ENCODE measurements at places on chromosomes 13 and 19.

- DNase-seq: no peak
These were observed 121.6 kb upstream of the FRY start for GRCh38 chr13:31909864-31910551.

DNA sequence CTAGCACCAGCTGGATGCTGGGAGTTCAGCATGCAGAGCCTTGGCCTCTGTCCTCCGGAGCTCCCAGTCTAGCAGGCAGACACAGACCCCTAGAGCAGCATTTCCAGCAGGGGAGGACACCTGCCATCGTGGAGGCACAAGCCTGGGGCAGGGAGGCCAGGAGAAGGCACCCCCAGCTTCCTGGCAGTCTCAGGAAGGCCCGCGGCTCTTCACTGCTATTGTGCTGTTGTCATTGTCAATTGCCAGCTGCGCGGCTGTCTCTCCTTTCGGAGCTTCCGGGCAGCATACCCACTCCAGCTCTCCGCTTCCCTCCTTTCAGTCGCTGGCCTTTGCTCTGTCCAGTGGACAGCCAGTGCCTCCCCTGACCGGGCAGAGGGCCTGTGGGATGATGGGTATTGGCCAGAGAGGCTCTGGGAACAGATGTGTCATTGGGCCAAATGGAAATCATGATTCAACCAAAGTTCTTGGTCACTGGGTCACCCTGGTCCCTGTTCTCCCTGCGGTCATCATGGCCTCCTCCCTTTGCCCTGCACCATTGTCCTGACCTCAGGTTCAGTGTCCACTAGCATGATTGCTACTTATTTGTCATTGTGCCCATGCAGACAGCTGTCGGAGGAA lies 93.0 kb downstream of the SLC7A1 start:
- DNase-seq: no peak

- DNase-seq: no peak
These were observed 54.0 kb upstream of the DOCK9 start for GRCh38 chr13:99031832-99032231.

DNA sequence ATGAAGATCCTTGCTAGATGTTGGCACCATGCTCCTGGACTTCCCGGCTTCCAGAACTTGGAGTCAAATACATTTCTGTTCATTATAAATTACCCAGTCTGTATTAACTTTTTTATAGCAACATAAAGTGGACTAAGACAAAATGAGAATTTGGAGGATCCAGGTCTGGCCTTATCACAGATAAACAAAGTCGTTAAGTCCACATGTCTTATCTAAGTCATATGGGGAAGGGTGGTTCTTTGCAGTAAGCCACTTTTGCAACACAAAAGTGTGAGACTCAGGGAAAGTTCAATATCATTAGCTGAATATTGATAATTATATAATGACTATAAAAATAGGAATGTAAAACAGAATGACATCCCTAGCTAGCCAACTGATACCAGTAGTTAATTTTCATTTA lies 91.6 kb upstream of the SIAH3 start:
- no peak for DNase-seq

- DNase-seq: no peak
These were observed 4.0 kb downstream of the COL5A3 start for GRCh38 chr19:10006335-10006708.

DNA sequence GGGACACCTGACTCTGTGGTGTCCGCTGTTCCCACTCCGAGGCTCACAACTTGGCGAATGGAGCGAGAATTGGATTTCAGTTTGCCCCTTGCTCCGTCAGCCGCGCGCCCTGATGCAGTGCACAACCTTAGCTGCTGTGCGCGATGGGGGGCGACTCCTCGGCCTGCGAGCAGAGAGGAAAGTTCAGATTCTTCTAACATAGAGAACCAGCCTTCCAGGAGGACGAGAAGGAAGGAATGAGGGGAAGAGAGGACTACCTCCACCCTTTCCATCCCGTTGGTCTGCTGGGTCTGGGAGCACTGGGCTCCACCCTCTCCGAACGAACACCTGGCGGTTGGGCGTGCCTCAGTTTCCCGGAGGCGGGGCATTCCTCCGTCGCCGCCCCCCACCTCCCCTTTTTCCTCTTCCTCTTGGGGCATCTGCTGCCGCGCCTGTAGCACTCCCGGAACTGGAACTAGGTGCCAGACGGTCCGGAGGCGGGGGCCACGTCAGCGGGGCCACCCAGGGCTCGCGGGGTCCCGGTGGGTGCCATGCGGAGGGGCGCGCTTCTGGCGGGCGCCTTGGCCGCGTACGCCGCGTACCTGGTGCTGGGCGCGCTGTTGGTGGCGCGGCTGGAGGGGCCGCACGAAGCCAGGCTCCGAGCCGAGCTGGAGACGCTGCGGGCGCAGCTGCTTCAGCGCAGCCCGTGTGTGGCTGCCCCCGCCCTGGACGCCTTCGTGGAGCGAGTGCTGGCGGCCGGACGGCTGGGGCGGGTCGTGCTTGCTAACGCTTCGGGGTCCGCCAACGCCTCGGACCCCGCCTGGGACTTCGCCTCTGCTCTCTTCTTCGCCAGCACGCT lies at the start of gene KCNK6:
KCNK6 (plus strand) TSS at position 425 of the 838 bp plus-strand sequence; CDS start at position 531, 106 bp downstream.
- DNase-seq: no peak

DNA sequence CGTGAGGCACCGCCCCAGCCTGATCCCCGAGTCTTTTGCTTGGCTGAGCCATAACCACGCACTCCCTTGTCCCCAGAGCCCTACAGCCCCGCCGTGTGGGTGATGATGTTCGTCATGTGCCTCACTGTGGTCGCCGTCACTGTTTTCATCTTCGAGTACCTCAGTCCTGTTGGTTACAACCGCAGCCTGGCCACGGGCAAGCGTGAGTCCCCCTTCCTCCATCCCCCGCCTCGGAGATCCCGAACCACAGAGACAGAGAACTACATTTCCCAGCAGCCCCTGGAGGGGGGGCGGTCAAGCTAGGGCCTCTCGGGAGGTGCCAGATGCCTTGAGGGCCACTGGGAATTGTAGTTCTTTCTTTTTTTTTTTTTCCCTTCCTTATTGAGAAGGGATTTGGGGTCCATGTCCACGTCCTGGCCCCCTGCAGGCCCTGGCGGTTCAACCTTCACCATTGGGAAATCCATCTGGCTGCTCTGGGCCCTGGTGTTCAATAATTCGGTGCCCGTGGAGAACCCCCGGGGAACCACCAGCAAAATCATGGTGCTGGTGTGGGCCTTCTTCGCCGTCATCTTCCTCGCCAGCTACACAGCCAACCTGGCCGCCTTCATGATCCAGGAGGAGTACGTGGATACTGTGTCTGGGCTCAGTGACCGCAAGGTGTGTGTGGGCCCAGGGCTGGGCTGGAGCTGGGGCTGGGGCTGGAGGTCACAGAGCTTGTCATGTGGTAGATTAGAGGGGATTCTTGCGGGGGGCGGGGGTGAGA lies 25.9 kb downstream of the GRIN2D start:
- DNase-seq: no peak

GRCh38 chr19:38557205-38557799 lies 60.5 kb downstream of the MAP4K1 start:
- no peak for DNase-seq
